Activated CD8-positive, alpha-beta memory T cell treated with anti-CD3 and anti-CD28 coated beads for 1 hour (primary cell): ENCODE measurements at places on chromosomes 5 and 9.

DNA sequence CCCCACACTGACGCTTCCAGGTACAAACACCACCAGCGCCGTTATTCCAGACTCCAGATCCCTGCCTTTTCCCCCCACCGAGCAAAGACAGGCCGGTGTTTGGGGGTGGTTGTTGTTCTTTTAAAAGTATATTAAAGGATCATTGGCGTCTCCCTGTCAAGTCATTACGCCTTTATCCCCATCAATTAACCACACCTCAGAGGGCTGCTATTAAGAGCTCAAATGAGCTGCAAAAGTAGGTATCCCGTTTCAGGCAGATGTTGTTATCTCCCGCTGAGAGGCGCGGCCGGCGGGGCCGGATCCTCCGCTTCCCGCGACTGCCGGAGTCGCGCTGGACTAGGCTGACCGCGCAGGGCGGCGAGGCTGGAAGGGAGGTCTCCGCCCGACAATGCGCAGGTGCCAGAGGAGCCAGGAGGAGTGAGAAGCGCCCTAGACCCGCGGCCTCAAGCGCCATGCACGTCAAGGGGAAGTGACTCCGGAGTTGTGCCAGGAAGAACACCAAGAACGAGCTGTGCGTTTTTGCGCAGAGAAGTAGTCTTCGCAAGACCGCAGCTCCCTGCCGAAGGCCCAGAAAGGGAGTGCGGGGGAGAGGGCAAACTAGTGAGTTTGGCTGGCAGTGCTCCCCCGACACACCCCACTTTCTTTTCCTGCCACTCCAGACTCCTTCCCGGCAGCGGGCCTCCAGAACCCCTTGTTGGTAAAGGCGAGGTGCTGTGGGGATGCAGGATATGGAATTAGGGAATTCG lies 8.2 kb downstream of the NR2F1-AS1 start:
- DNase-seq: no peak

GRCh38 chr9:78370991-78371390 lies 74.1 kb downstream of the PSAT1 start:
- DNase-seq: no peak

- no peak for DNase-seq
These were observed 29.8 kb downstream of the TCF7 start for GRCh38 chr5:134143944-134144941.

DNA sequence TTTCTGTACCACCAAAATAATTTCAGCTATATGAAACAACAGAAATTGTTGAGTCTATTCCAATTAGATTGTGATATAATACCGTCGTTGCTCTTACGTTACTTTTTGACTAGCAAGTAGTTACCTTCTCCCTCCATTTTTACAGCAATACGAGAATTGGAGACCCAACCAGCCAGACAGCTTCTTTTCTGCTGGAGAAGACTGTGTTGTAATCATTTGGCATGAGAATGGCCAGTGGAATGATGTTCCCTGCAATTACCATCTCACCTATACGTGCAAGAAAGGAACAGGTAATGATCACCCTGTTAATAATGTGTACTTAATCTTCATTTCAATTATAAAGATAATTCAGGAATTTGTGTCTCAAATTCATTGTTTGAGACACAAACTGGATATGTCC lies 100.7 kb downstream of the VCAN start:
- no peak for DNase-seq

- DNase-seq: no peak
These were observed 49.4 kb upstream of the DHFR start for GRCh38 chr5:80704221-80704620.

GRCh38 chr5:167840527-167841130 lies 450.8 kb upstream of the WWC1 start:
- DNase-seq: no peak

- no peak for DNase-seq
These were observed 6.6 kb downstream of the PCDH12 start for GRCh38 chr5:141951332-141951781.

DNA sequence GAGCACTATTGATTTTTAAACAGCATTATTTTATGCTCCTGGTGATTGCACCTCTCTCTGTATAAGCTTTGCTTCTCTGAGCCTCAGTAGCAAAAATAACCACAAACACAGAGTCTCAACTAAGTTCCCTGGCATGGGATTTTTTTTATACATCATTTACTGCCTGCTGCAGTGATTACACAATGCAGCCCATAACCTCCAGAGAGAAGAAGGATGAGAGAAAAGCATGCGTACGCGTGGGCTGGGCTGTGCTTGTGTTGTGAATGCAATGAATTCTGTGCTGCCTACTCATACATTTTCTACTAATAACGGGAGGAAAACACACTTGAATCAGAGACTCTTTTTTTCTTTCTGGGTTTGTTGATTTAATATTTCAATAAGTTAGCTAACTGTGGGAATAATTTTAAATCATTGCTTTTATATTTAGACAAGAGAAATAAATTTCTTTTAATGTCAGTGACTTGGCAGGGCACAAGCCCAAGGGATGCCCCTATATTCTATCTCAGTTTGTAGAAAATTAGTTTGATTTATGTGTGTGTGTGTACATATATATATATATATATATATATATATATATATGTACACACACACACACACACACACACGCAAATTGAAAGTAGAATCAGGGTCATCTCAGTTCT lies 351.5 kb downstream of the MED10 start:
- no peak for DNase-seq

DNA sequence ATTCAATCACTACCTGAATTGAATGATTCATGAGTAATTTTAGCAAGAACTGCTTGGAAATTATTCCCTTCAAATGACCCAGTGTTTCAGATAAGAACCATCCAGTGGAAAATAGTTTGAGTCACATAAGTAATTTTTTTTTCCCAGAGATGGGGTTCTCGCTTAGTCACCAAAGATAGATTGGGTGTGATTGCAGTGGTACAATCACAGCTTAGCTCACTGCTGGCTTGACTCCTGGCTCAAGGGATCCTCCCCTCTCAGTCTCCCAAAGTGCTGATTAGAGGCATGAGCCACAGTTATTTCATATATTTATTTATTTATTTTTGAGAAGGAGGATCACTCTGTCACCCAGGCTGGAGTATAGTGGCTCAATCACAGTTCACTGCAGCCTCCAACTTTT lies 574.5 kb upstream of the ARRDC3 start:
- no peak for DNase-seq

DNA sequence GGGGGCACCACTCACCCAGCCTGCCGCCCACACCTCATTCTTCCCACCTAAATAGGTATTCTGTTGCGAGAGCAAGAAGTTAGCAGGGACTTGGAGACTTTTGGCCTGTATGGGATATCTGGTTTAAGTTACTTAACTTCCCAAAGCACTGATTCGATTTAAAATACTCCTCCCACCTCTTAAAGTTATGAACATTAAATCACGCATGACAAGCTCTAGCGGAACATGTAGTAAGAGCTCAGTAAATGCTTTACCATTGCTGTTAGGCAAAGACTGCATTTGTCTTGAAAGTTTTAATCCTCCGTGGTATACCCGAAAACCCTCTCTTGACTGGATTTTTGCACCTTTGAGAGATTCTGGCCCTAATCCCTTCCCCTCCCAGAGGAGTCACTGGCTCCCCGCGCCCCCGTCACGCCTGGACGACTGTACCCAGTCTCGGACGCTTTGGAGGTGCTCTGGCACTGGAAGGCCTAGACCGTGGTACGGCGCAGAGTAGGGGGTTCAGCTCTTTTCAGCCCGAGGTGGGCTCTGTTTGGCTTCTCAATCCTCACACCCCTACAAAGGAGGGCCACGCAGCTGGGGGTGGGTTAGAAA lies 4.4 kb downstream of the GDNF start:
- DNase-seq: no peak

DNA sequence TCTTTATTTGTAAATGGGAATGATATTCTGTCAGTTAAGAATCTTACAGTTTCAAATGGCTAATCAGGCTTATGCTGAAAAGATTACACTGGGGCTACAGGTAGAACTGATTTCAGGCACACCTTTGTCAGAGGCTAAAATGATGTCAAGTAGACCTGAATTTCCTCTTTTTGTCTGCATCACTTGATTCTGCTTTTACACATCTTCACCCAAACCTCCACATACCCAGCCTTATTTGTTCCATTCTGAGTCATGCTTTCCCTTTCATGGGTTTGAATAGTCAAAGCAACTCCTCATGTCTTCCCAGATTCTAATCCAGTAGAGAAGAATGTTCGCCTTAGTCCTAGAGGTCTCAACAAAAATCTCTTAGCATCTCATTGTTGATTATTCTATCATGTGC lies 156.4 kb downstream of the CWC27 start:
- DNase-seq: no peak

GRCh38 chr9:83023151-83023550 lies 39.8 kb downstream of the RASEF start:
- DNase-seq: no peak

DNA sequence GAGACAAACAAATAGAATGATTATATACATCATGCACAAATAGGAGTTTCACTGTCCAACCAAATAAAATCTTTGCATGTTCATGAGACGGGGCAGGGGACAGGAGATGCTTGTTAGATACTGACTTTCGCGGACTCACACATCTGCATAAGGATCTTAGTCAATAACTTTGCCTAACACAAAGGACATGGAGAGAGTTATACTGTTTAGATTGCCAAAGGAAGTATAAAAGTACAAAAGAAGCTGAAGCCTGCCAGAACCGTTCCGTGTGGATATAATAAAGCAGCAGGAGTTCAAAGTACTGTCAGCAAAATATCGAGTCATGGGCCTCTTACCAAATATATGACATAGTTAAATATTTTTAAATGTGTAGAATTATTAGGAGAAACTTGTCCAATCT lies 1148.4 kb downstream of the EFNA5 start:
- no peak for DNase-seq

- no peak for DNase-seq
These were observed at the start of gene UGT3A2 for GRCh38 chr5:36066540-36067210. UGT3A2 (minus strand) TSS chr5:36066882; CDS start chr5:36066789, 93 bp downstream.

DNA sequence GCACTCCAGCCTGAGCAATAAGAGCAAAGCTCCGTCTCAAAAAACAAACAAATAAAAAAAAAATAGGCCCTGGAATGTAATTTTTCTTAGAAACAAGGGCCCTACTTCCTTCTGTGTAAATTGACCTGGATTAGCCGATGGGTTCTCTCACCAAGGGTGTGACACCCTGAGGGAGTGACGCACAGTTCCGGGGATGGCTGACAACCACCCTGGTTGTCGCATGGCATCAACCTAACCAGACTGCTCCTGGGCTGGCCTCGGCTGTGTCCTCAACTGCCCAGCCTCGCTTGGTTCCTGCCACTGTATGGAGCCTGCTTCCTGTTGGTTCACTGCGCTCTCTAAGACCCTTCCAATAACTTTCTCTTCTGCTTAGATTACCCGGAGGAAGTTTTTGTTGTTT lies 51.2 kb upstream of the SPATA31D4 start:
- DNase-seq: no peak

DNA sequence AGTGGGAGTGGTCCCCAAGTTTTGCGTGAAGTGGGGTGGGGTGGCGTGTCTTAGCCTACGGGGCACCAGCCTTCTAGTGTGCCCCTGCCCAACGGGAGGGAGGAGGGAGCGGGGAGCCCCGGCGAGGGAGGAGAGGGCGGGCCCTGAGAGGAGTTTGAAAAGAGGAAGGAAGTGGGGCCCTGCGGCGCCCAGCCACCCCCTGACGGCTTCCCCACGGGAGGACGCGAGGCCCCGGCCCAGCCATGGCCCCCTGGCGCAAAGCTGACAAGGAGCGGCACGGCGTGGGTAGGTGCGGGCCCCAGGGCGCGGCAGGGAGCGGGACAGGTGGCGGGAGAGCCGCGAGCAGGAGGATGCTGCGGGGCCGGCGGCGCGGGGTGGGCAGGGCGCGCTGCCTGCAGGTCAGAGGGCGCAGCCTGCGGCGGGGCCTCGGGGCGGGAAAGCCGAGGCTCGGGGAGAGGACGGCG lies at the start of gene DOCK2:
TSS of gene DOCK2 (plus strand) at position 191 of the 464 bp plus-strand sequence. CDS start at position 243, 52 bp downstream.
- DNase-seq: no peak

DNA sequence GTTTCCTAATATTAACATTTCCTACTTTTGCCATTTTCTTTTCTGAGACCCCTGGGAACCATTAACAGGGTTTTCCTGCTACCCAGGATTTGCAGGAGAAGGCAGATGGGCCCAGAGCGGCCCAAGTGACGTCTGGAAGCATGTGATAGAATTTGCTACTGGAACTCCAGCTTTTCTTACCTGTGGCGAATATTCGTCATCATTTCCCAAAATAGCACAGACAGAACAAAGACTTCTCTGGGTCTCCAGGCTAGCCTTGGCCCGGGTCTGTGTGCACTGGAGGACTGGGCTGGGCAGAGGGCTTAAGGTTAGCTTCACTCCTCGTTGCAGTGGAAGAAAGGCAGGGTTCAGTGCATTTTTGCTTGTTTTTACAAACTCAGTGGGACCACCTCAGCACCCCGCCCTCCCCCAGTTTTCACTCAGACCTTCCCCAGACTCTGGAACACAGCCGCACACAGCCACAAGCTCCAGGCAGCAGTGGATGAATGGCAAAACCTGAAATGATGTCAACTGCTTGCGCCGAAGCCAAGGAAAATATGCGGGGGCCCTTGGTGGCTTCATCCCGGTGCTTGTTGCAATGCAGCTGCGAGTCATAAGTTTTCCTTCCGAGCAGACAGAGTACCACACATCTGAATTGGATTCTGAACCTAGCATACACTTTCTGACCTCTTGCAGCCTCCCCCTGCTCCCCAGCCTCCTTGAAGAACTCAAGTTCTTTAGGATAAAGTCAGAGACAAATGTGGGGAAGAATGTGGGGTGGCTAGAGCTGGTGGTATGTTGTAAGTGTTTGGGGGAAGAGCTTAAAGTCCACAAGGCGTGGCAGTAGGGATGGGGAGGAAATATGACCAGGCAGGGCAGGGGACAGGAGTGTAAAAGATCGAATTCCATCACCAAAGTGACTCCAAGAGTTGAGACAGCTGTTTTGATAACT lies 586.0 kb downstream of the CCDC171 start:
- no peak for DNase-seq

DNA sequence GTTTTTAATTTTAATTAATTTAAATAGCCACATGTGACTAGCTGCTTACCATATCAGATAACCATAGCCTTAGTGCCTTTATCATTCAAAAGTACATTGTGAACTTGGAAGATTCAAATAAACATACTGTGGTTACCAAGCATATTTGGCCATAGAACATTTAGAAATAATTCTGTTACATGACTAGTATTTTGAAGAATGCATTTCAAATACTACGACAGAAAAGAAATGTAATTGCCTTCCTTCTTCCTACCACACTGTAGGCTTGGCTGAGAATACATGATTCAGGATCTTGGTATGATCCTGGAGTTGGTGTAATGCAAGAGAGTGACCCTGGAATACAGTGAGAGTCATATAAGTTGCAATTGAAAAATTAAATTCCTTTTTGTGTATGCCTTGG lies 109.7 kb upstream of the PCA3 start:
- no peak for DNase-seq

- DNase-seq: no peak
These were observed 815.8 kb downstream of the EFNA5 start for GRCh38 chr5:106854922-106855321.
